ENCODE measurements at places on chromosomes 7 and 10. TPM values are rescaled to one million over a fixed set of nuclear protein-coding genes. Genes with fewer than 3 reads are reported as not detected.

C10orf105 gene
- total RNA-seq: not detected

CALY gene
- not detected for total RNA-seq

RFC2 gene
- 71.2 TPM for total RNA-seq

AFAP1L2 gene
- total RNA-seq: 28.2 TPM

AMPH gene
- 0.12 TPM for total RNA-seq

OR13A1 gene
- not detected for total RNA-seq

PRTFDC1 gene
- total RNA-seq: 16.0 TPM

SSC4D gene
- total RNA-seq: 1.3 TPM

LEP gene
- not detected for total RNA-seq

CTTNBP2 gene
- total RNA-seq: 0.39 TPM

SSBP1 gene
- total RNA-seq: 309 TPM

C10orf53 gene
- total RNA-seq: not detected

CYP2C8 gene
- total RNA-seq: not detected

AASS gene
- not detected for total RNA-seq

ACTL6B gene
- not detected for total RNA-seq

CPA4 gene
- total RNA-seq: 6.1 TPM

MXI1 gene
- 8.1 TPM for total RNA-seq

CUBN gene
- total RNA-seq: 0.05 TPM

CALN1 gene
- not detected for total RNA-seq

PLEKHA1 gene
- total RNA-seq: 21.3 TPM

PRSS1 gene
- total RNA-seq: not detected

SFRP5 gene
- total RNA-seq: 1.7 TPM

SPAM1 gene
- total RNA-seq: not detected

TSPAN12 gene
- total RNA-seq: 0.53 TPM

DUSP5 gene
- 98.6 TPM for total RNA-seq

EFCAB10 gene
- 3.6 TPM for total RNA-seq

DPY19L1 gene
- 45.9 TPM for total RNA-seq

GNAT3 gene
- not detected for total RNA-seq

PTER gene
- 13.4 TPM for total RNA-seq

HTR5A gene
- not detected for total RNA-seq

PRPF18 gene
- total RNA-seq: 20.4 TPM

PRLHR gene
- not detected for total RNA-seq

TUBAL3 gene
- total RNA-seq: 0.49 TPM

AKR1C8 gene
- not detected for total RNA-seq

HECTD2 gene
- 3.0 TPM for total RNA-seq

LBX1 gene
- not detected for total RNA-seq

C10orf62 gene
- 0.12 TPM for total RNA-seq

UNCX gene
- total RNA-seq: not detected

ACTR3C gene
- total RNA-seq: not detected

CHAT gene
- not detected for total RNA-seq

ANTXRL gene
- total RNA-seq: not detected

VAX1 gene
- total RNA-seq: 1.4 TPM

ARID5B gene
- 1.6 TPM for total RNA-seq

CDC14C gene
- total RNA-seq: not detected

DOCK4 gene
- 7.4 TPM for total RNA-seq

PAPOLB gene
- total RNA-seq: not detected

ANLN gene
- total RNA-seq: 60.5 TPM

MALRD1 gene
- not detected for total RNA-seq

GNGT1 gene
- not detected for total RNA-seq

All from A549 treated with CpdA at 1 μM for 4 hours (cell line).